Esophagus squamous epithelium (tissue), 5 donors: ENCODE measurements at places on chromosomes 5 and 9.

GRCh38 chr9:137053944-137054931, at the start of gene ENTPD2:
TSS of gene ENTPD2 (minus strand) at chr9:137054061. CDS start at chr9:137053997, 64 bp downstream.
- DNase-seq: no peak

DNA sequence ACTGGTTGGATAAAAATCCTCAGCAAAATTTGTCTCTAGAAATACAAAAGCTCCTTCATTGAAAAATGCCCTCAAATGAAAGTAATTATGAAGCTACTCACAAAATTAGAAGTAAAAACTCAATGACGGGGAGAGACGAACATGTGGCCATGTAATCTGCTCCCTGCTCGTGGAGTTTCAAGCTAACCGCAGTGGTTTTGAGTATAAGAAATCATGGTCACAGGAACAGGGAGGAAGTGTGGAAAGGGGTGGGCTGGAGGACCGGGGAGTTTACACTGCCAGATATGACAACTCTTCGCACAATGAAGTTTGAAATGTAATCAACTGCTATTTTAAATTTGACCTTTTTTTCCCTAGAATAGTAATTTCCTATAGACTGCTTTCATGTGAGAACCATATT, 765.4 kb upstream of the DMAC1 start:
- no peak for DNase-seq

GRCh38 chr9:84697509-84698114, 28.1 kb downstream of the NTRK2 start:
- no peak for DNase-seq

GRCh38 chr5:173178369-173178910, 34.1 kb downstream of the BNIP1 start:
- DNase-seq: no peak

DNA sequence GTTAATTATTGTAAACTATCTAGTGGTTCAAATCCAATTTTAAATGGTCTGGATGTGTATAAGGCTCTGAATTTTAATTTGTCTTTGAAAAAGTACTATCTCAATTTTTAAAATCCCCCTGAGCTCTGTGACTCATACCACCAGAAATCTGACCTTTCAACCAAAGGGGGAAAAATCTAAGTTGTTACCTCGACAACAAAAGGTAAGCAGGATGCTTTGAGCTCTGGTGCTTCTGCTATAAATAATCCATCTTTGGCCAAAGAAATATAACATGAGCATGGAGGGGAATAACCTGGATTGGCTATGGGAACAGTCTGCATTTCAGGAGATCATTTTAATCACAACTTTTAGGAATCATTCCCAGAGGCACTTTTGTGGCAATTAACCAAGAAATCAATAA, 76.3 kb upstream of the PCSK1 start:
- no peak for DNase-seq
